ENCODE measurements at places on chromosomes 6 and 20.

GRCh38 chr6:41037107-41037900 is 1.7 kb downstream of the UNC5CL start:
- no peak overlapping the region for H3K4me3 ChIP-seq
- H3K27me3 ChIP-seq = no peaks in the 10 kb centered on the region
- H3K4me1 ChIP-seq = no peaks in the 10 kb centered on the region

DNA sequence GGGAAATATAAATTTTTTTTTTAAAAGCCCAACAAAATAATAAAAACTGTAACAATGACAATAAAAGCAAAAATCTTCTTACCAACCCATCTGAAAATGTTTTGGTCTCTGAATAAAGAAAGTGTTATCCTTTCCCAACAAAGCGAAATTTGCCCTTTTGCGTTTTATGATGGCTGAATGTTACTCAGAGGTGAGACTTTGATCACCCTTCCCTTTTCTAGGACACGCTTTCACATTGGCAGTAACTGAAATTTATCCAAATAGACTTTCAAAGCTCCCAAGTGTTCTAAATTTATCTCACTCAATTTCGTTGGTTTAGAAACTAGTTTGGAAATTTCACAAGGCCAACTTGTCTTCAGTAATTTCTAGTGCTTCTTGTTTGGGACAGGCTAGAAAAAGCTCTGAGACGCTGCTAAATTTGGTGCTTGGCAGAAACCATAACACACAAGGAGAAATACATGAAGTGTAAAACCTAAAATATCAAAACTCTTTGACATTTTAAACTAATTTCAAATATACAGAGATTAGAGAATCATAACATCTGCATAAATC is 354.5 kb upstream of the CITED2 start:
- H3K4me3 ChIP-seq = no peak overlapping the region
- no peaks in the 10 kb centered on the region for H3K36me3 ChIP-seq
- H3K4me1 ChIP-seq = peaks cover 12% of the 10 kb centered on the region
- H3K27ac ChIP-seq = no peak overlapping the region

- H3K4me3 ChIP-seq = peak overlapping the region; percentile 93
- peaks cover 28% of the 10 kb centered on the region for H3K4me1 ChIP-seq
- H3K27ac ChIP-seq = peak overlapping the region; percentile 90
- peaks cover 12% of the 10 kb centered on the region for H3K36me3 ChIP-seq
Measured at GRCh38 chr20:35698298-35699126, 640 bp downstream of the NFS1 start.

DNA sequence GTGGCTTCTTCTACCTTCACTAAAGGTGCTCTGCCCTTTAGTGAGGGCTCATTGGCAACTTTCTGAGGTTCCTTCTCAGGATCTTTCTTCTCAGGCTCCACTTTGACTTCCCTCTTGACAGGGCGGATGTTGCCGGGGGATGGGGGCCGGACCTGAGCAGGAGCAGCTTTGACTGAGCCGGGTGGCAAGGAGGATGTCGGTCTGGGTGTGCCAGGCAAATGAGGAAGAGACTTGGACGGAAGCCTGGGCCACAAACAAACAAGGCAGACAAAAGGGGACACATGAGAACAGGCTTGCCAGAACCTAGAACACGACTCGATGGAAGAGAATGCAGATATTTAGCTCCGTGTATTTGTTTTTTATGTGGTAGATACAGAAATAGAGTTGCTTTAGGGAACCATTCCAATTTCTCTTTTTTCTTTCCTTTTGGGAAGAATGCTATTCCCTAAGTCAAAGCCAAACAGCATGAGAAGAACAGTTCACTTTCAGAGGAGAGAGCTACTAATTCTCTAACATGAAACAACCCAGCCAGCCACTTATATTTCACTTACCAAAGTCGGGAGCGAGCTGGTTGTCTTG is 76.2 kb upstream of the BCLAF1 start:
- peak; percentile 77 for DNase-seq
- no peaks in the 10 kb centered on the region for H3K27me3 ChIP-seq
- H3K4me1 ChIP-seq = no peaks in the 10 kb centered on the region
- H3K4me3 ChIP-seq = no peak overlapping the region

- H3K36me3 ChIP-seq = no peaks in the 10 kb centered on the region
- no peaks in the 10 kb centered on the region for H3K27me3 ChIP-seq
- no peaks in the 10 kb centered on the region for H3K4me1 ChIP-seq
- H3K4me3 ChIP-seq = no peak overlapping the region
- no peak for DNase-seq
Measured at GRCh38 chr6:43915208-43915869, 145.3 kb downstream of the VEGFA start.

GRCh38 chr6:27893836-27894807 is 18.1 kb downstream of the OR2B2 start:
- H3K4me3 ChIP-seq = peak overlapping the region; percentile 48
- H3K4me1 ChIP-seq = no peaks in the 10 kb centered on the region
- peaks cover 22% of the 10 kb centered on the region for H3K27me3 ChIP-seq
- peak; percentile 94 for DNase-seq
- H3K36me3 ChIP-seq = no peaks in the 10 kb centered on the region
- peak overlapping the region; percentile 86 for H3K27ac ChIP-seq
